ENCODE measurements at places on chromosomes 5 and 9.

- no peak for DNase-seq
Observed at GRCh38 chr5:173320259-173320658, 8.0 kb downstream of the STC2 start.

- DNase-seq, result no peak
Observed at GRCh38 chr5:109089191-109089590, 320.6 kb downstream of the PJA2 start.

GRCh38 chr5:110414360-110414759, 312.1 kb downstream of the TMEM232 start:
- no peak for DNase-seq

DNA sequence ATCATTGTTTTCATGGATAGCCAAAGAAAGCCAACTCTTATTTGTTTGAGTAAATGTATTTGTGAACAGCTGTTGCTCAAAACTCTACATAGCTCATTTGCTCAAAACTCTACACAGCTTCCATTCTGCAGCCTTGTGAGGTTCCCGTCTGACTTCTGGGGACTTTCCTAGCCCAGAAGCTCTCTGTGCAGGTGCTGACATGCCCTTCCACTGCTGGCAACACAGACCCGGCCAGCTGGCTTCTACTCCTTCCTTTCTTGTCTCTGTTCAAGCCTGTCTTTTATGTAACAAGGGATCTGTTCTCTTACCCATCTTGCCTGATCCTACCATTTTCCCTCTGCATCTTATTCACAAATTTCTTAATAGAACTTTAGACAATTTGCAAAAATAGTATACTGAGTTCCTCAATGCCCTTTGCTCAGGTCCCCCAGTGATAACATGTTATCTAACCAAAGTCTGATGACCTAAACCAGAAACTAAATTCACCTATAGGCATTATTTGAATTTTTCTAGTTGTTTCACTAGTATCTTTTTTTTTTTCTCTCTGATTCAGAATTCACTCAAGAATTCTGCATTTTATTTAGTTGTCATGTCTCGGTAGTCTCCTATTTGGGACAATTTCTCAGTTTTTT, 556.5 kb upstream of the SEMA6A start:
- DNase-seq, result no peak

GRCh38 chr9:22469928-22470544, 23.4 kb downstream of the DMRTA1 start:
- DNase-seq, result no peak

DNA sequence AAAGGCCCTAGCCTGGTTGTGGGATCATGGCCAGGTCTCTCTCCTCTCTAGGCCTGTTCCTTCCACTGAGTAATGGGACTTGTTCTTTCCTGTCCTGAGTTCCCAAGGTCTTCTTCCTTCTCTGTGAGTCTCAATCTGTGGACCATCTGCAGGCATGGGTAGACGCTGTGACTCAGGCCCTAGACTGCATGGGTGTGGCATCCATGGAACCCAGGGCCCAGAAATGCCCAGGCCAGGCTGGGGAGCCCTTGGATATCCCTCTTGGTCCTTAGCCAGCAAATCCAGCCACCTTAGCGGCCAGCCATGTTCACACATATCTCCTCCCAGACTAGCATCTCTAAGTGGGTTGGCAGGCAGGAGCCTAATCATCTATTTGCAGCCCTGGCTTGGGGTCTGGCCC, 2.3 kb upstream of the ACSL6 start:
- DNase-seq, result peak; percentile 40

DNA sequence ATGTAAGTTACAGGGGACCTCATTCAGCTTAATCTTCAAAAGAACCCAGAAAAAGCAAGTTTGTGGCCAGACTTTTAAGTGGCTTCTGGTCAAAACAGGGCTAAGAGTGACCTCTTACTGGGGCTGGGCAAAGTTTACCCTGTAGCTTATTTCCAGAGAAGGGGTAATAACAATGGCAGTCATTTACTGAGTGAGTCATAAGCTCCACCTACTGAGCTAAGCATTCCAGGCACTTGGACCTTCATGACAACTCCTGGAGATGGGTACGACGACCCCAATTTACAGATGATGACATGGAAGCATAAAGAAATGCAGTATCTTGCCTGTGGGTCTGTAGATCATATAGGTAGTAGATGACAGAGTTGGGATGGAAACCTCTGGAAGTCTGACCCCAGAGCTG, 4.7 kb upstream of the GPR151 start:
- DNase-seq, result no peak

- no peak for DNase-seq
Observed at GRCh38 chr9:16335788-16336580, 534.5 kb downstream of the BNC2 start.

GRCh38 chr5:64811050-64811640, 42.4 kb downstream of the CWC27 start:
- no peak for DNase-seq

DNA sequence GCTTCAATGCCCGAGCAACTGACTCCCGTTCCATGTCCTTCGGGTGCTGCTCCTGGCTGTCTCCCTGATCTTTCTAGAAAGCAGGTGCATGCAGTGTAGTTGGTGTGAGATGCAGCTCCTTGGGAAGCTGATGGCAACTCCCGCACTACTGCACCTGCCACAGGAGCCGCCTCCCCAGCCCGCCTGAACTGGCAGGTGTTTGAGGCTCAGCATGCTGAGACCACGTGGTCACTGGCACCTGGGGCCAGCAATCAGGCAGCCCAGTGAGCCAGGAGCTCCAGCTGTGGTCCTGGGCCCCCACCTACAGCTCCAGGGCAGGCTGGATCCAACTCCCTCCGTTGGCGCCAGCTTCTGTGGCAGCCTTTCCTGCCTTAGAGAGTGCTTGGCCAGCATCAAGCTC, 111.5 kb downstream of the ICE1 start:
- DNase-seq, result no peak

GRCh38 chr9:133517711-133518110, 7.0 kb downstream of the MYMK start:
- DNase-seq, result no peak

DNA sequence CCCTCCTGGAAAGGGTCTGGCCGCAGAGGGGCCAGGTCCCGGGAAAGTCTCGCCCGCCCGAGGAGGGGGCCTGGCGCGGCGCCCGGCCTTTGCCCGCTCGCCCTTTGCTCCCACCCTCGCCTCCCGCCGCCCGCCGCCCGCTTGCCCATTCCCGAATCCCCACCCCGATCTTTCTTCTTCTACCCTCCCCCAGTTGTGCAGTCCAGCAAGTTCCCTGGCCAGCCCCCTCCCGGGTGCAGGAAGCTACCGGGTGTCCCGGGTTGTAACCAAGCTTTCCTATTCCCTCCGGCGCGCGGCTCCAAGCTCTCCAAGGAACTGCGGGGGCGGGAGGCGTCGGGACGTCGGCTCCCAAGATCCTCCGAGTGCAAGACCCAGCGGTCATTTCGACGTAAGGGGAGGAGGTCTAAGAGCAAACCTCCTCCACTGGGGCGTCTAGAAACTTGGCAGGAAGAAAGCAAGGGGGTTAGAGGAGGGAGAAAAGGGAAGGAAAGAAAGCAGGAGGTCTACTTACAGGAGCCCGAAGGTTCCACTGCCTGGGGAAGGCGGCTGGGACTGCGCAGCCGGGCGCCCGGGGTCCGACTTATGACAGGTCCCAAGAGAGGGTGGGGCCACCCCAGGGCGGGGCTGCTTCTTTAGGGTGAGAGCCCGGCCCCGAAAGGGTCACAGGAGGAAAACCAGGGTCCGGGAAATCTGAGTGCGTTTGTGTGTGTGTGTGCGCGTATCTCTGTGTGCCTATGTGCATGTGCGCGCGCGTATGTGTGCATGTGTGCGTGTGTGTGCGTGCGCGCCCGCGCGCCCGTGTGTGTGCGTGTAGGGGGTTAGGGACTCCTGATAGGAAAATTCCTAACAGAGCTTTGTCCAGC, at the start of gene PTGR1:
TSS of gene PTGR1 (minus strand) at position 556 of the 863 bp plus-strand sequence. CDS start 2,225 bp downstream, outside the sequence.
- peak; percentile 94 for DNase-seq

DNA sequence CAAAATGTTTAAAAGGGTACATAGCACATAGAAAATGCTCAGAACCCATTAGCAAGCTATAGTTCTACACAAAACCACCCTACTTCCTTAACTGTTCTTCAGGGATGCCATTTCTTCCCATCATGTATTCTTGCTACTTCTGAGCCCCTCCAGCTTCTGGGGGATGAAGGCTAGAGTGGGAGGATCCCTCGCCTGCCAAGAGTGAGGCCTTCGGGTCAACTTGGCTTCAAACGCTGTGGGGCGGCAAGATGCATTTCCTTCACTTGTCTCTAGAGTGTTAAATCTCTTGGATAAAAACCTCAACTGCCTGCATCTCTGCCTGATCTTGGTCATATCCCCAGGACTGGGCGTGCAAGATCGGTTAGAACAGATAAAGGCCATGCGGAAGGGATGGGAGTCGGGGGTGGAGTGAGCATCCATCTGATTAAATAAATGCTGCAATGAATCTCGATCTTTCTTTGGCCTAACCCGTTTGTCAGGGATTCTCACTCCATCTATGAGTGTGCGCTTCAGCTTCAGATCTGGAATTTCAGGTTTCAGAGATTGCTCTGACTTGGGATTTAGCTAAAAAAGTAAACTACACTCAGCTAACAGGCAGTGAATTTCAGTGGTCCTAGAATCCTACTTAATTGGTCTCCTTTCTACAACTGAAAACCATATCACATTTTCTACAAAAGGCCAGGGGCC, 118.0 kb upstream of the PANK3 start:
- no peak for DNase-seq

GRCh38 chr5:36642089-36642488, 35.7 kb downstream of the SLC1A3 start:
- DNase-seq, result no peak

- peak; percentile 80 for DNase-seq
Observed at GRCh38 chr5:138641547-138642298, 66.5 kb upstream of the HSPA9 start.

- no peak for DNase-seq
Observed at GRCh38 chr5:8912106-8912505, 633.8 kb downstream of the SEMA5A start.

- DNase-seq, result no peak
Observed at GRCh38 chr5:149793256-149793550, 63.1 kb downstream of the PPARGC1B start.

- no peak for DNase-seq
Observed at GRCh38 chr5:124671193-124671592, 75.2 kb downstream of the ZNF608 start.
